ENCODE measurements at places on chromosomes 7 and 10. TPM values are rescaled to one million over a fixed set of nuclear protein-coding genes. Genes with fewer than 3 reads are reported as not detected.

Gene IRF5
- 8.7 TPM for polyA plus RNA-seq

Gene GRM3
- not detected for polyA plus RNA-seq

Gene PHKG1
- polyA plus RNA-seq, result 1.0 TPM

Gene HOXA5
- 2.9 TPM for polyA plus RNA-seq

Gene ADRA2A
- not detected for polyA plus RNA-seq

Gene TFR2
- polyA plus RNA-seq, result 2.5 TPM

Gene TUBAL3
- polyA plus RNA-seq, result 0.37 TPM
